PC-3 (cell line): ENCODE measurements at places on chromosomes 1 and 21. TPM values are rescaled to one million over a fixed set of nuclear protein-coding genes. Genes with fewer than 3 reads are reported as not detected.
A peak's percentile ranks its signal among the peaks of the same experiment; 100 is the strongest.

GRCh38 chr1:241411056-241411775, 54.2 kb upstream of the RGS7 start:
- DNase-seq = peak; percentile 31

The TNFSF4 gene
- 0.17 and 0.18 TPM in 2 replicates for total RNA-seq

- no peak for DNase-seq
Measured at GRCh38 chr1:7543718-7544090, 227.4 kb upstream of the VAMP3 start.

DNA sequence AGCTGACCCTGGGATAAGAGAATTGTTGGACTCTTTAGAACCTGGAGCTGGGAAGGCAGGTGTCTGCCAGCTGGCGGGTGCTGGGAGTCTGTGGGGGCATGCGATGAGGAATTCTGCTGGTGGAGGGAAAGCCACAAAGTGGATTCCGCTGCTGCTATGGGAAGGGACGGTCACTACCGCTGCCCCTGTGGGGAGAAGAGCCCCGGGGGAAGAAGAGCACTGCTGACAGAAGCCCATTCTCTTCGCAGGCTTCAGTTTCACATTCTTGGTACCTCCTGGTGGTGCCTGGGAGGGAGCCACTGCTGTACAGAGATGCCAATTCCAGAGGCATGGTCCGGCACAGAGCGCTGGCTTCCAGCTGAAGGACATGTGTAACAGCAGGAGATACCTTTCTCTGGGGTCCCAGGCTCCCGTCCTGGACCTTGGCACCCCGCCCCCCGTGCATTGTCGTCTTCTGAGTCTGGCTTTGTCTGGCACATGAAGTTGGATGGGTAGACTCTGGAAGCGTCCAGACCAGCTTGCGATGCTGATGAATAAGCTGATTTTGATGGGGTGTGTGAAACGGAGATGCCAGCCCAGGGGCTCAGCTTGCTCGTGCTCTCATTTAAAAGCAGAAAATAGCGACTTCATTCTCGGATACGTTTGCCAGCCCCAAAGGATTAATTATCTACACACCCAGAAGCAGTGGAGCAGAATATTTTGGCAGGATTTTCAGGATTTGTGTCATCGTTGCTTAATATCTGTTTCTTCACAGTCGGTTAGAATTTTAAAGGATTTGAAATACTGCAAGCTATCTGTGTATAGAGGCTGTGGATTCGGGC, 13.2 kb downstream of the PDXK start:
- no peak for DNase-seq

The TFF2 gene
- 21.1 and 22.9 TPM in 2 replicates for total RNA-seq

The SLC37A1 gene
- total RNA-seq = 34.2 and 38.3 TPM in 2 replicates

The ADAMTSL4 gene
- total RNA-seq = 0.81 and 0.87 TPM in 2 replicates

DNA sequence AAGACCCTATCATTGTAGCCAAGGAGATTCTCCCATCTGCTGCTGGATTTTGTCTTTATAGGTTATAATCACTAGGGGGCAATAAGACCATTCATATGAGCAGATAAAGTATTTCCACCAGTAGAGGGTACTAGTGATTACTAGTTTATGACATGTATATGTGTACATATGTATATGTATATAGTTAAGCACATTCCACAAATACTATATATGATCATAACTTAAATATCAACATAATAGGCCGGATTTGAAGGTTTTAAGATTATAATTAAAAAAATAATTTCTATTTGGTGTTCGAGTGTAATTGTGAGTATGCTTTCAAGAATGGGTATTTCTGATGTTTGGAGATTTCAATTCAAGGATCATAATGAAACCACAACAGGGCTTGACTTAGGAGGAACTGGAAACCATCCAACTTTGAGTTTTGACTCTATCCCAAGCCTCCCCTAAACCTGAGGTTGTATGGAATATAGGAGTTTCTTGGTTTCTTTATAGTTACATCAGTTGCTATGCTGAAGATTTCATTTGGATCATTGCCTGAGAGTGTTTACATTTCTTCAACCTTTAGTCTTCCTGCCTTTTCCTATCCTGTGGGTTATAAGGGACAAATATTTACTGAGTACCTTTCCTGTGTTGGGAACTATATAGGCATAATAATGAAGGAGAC, 16.9 kb downstream of the TCEANC2 start:
- DNase-seq = peak; percentile 75

GRCh38 chr1:226492426-226493137, 56.0 kb upstream of the STUM start:
- DNase-seq = no peak

DNA sequence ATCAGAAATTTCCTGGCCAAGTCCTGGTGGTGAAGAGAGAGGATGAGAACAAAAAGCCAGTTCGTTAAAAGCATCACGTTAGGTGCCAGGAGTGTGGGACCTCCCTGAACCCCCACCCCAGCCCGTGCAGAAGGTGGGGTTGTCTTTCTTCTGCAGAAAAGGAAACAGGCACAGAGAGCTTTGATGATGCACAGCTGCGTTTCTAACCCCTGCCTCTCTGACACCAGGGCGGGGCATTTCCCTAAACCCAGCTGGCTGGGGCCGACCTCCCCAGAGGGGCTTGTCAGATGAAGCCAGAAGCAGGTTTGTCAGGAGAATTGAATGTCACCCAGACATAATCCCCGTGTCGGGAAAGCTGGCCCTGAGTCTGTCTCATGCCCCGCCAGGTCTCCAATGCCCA, 189.3 kb upstream of the EDN2 start:
- no peak for DNase-seq

- DNase-seq = no peak
Measured at GRCh38 chr1:226363801-226364513, 43.9 kb downstream of the PARP1 start.

DNA sequence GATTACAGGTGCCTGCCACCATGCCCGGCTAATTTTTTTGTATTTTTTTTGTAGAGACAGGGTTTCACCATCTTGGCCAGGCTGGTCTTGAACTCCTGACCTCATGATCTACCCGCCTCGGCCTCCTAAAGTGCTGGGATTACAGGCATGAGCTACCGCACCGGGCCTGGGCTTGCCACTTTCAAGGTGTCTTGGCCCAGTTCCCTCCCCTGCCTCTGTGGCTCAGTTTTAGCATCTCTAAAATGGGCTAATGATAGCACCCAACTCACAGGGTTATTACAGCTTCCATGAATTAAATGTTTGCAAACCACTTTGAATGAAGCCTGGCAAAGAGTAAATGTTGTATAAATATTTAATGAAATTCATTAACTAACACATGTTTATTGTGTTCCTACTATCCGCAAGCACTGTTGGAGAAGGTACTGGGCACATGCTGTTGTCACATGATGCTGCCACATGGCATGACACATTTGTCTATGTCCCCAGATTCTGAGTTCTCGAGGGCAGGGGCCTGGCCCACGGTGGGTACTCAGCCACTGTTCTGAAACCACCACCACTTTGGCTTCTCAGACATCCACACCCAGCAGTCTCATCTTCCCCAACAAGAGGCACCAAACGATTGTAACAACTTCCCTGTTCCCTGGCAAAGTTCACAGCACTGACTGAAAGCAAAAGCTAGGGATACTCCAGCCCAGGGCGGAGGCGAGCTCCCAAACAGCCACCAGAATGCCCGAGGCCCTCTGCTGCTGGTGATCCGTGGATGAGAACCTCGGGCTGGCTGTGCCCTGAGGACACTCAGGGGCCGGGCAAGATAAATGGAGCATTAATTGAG, 9.7 kb downstream of the IFFO2 start:
- no peak for DNase-seq

GRCh38 chr1:173213665-173214064, 6.5 kb upstream of the TNFSF4 start:
- peak; percentile 53 for DNase-seq

The BSND gene
- not detected in 2 replicates for total RNA-seq

The C1orf116 gene
- total RNA-seq = 34.9 and 36.2 TPM in 2 replicates

The ZNF684 gene
- 2.1 and 6.0 TPM in 2 replicates for total RNA-seq

DNA sequence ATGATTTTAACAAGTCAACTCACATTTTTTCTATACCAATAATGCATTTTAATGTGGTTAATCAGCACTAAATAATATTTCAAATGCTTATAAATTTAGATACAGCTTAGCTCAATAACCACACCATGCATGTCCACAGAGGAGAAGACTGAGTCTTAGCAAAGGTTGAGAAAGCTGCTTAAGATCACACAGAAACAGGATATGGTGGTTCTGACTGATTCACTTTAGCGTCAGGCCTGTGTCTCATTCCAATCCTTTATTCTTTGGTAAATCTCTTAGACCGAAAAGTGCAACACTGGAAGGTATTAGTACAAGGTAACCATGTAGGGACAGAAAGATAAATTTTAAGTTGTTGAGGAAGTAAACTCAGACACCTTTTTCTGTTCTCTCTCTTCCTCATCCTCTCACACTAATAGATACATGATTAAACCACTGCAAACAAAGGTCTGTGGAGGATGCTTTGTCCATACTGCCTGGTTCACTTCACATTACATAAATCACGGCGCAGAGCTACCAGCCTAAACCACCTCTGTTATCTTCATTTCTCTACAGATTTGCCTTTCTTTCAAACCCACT, 139.0 kb downstream of the DPYD start:
- DNase-seq = no peak

The C2CD2 gene
- 50.4 and 81.4 TPM in 2 replicates for total RNA-seq

The DENND1B gene
- 7.4 and 10.9 TPM in 2 replicates for total RNA-seq

GRCh38 chr1:171663854-171664575, 11.5 kb upstream of the MYOC start:
- DNase-seq = no peak
